Brain (organoid and tissue), 16 donors: ENCODE measurements at places on chromosomes 3 and 15.

GRCh38 chr15:96183514-96183850, 147.0 kb upstream of the NR2F2 start:
- no peak for DNase-seq

- DNase-seq: no peak
These were observed 633.7 kb upstream of the SUCLG2 start for GRCh38 chr3:68288085-68288484.

DNA sequence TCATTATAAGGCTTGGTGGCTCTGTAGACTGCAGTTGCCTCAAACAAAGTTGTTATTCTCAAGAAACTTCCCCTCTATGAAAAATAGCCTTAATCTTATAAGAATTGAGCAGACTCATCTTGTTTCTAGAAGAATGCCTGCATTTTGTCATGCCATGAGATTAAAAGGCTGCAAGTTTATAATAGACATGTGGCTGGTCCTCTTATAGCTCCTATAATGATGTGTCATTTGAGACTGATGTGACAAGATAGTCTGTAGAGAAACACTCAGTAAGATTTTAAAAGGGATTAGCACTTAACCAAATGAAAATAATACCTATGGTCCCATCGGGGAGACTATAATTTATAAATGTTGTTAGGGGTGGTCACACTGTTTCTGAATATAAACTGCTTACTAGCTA, 312.5 kb downstream of the OXSM start:
- no peak for DNase-seq

DNA sequence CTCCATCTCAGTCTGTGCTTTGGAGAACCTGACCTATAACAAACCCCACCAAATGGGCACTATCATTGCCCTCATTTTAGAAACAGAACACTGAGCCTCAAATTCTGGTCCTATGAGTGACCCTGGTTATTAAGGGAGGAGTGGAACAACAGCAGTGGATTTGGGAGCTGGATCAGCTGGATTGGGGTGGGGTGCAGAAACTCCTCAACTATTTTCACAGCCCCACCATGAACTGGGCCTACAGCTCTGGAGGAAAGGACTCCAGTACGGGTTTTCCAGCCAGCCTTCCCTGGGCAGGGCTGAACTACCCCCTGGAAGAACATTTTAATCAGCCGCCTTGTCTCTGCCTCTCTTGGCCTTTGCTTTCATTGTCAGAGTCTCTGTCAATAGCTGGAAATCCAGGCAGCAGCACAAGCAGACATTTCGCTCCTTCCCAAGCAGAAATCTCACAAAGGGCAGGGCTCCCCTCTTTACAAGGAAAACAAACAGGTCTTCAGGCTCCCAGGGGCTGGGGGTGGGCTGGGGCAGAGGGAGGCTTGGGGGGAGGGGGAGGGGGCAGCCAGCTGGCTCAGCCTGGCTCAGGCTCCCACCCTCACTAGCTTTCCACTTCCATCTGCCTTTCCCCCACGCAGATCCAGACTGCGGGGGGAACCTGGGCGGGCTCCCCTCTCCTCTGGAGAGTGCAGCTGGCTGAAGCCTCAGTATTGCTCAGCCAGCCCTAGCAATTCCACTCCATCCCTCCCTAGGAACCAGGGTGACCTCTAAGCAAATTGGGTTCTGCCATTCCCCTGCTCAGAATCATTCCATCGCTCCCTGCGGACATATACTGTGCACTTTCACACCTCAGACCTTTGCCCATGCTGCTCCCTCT, 13.7 kb upstream of the TLE3 start:
- DNase-seq: peak; percentile 98

DNA sequence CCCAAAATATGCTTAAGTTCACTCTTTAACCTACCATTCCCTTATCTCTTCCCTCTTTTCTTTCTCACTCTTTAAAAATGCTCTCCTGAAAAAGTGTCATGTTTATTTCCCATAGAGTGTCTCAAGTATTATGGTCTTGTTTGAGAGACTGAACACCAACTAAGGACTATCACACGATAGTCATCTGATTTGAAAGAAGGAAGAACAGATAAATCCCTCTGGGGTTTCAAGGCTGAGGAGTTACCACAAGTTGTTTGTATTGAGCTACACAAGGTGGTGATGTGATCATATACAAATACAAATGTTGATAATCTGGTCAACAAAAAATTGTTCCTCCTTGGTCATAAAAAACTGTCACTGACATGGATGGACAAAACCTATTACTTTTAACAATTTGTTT, 13.8 kb downstream of the MEIS2 start:
- no peak for DNase-seq
